ENCODE measurements at places on chromosomes 16 and 17.
A peak's percentile ranks its signal among the peaks of the same experiment; 100 is the strongest.

GRCh38 chr17:60602871-60603270, 2.9 kb downstream of the PPM1D start:
- no peak for DNase-seq

- peak; percentile 16 for DNase-seq
These were observed 7.4 kb downstream of the PNPO start for GRCh38 chr17:47948706-47949196.

GRCh38 chr16:66365651-66366050, 840 bp upstream of the CDH5 start:
- peak; percentile 80 for DNase-seq

GRCh38 chr16:2432286-2432685, 3.0 kb downstream of the CCNF start:
- no peak for DNase-seq

DNA sequence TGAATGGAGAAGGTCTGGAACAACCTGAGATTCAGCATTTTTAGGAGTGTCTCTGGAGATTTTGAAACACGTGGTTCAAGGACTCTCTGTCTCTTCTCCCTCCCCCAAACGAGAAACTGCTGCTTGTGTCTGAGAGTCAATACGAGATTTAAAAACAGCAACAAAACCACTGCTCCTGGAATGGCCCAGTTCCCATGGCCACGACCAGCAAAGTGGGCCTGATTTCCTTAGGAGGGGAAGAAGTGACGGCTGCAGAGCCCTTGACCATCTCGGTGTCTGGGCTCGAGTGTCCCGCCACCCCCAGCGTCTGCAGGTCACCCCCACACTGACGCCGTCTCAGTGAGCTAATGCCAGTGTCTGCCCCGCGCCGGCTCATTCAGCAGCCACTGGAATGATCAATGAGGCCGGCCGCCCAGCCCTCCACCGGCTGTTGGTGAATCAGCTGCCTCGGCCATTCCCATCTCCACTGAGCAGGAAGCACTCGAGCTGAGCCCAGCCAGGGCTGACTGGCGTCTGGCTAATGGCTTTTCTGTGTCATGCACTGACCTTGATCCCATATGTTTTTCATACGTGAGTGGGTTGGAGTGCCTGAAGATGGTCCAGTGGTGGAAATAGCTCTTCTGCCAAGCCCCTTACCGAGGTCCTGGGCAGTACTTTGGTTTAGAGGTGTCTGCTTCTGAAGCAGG, 151.8 kb downstream of the PITPNC1 start:
- peak; percentile 94 for DNase-seq

- no peak for DNase-seq
These were observed 2.5 kb downstream of the CD300C start for GRCh38 chr17:74543406-74543805.

GRCh38 chr17:33809748-33810147, 445.3 kb upstream of the CCL2 start:
- DNase-seq = no peak

DNA sequence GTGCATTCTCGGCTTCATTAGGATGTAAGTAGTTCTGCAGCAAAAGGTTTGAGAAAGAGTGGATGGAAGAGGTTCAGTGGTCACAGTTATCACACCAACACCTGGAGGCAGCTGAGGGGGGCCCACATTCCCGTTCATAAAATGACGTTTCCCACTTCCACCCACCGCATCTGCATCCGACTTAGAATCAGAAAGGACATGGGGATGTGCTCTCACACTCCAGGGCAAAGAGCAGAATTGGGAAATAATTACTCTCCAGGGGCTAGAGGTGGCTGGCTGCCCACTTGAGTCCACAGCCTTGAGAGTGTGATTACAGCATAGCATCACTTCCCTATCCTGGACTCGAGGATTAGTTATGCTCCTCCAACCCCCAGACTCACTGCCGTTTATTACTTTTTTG, 122.0 kb downstream of the CPPED1 start:
- no peak for DNase-seq

- DNase-seq = no peak
These were observed 10.8 kb upstream of the ADCY7 start for GRCh38 chr16:50255538-50255937.
